ENCODE measurements at places on chromosomes 13 and 19. TPM values are rescaled to one million over a fixed set of nuclear protein-coding genes. Genes with fewer than 3 reads are reported as not detected.

The SMAD9 gene
- 4.2 TPM for total RNA-seq

The HOMER3 gene
- 56.3 TPM for total RNA-seq

The SLC17A7 gene
- under 0.01 TPM for total RNA-seq

The IZUMO1 gene
- not detected for total RNA-seq

The FFAR3 gene
- not detected for total RNA-seq

The SLC27A1 gene
- total RNA-seq, result 17.8 TPM

The ETHE1 gene
- total RNA-seq, result 93.0 TPM

The ATP12A gene
- total RNA-seq, result not detected

The NOVA2 gene
- total RNA-seq, result under 0.01 TPM

The GPALPP1 gene
- 27.4 TPM for total RNA-seq

The ZNF578 gene
- 5.2 TPM for total RNA-seq

The CD70 gene
- 0.09 TPM for total RNA-seq

The PPM1N gene
- total RNA-seq, result 7.5 TPM

The BBC3 gene
- total RNA-seq, result 17.5 TPM

The ZNF284 gene
- 3.3 TPM for total RNA-seq

All from bronchial smooth muscle cell (primary cell).